ENCODE measurements at places on chromosomes 3 and 15.

DNA sequence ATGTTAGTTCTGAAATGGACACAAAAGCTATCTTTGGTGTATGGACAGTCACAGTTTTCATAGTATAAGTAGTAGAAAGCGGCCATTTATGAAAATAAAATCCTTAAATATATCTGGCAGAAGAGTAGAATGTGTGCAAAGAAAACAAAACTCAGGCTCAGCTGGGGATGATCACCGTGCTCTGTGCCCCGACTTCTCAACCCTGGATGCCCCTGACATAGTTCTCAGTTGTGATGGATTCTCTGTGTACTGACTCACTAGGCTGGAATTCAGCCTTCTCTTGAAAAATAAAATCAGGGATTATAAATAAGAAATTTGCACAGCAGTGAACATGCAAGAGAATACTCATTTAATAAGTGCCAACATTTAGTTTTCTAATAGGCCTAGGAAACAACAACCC, 925.1 kb upstream of the NR2F2 start:
- DNase-seq: no peak

DNA sequence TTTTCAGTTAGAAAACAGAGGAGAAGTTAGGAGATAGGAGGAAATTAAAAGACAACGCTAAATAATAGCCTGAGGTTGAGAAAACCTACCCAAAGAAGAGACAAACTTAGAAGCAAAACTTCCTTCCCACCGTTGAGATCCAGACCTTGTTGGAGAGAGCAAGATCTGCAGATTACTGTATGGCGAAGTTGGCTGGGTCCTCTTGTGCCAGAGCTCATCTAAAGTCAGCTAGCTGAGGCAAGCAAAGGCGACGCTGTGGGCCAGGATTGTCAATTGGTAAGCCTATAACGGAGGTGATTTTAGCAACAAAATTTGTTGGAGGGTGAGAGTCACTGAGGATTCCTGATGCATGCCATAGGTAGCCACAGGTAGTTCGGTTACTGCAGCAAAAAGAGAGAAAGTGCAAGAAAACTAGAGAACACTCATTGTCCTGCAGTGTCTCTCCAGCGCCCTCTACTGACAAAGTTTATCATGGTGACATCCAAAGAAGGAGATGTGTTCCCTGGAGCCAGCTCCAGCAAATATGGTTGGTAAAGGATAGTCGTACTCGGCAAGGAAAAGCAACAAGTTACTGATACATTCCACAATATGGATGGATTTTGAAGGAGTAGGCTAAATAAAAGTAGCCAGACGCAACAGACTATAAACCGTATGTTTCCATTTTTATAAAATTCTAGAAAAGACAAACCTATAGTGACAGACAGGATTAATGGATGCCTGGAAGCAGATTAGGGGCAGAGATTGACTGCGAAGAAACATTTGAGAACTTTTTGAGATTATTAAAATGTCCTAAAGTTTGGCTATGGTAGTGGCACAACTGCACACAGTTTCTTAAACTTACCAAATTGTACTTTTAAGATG, 9.8 kb upstream of the OR5K4 start:
- peak; percentile 61 for DNase-seq

- DNase-seq: no peak
Observed at GRCh38 chr3:125146626-125147490, 65.7 kb downstream of the SLC12A8 start.

GRCh38 chr15:43134157-43134635, 810 bp downstream of the TMEM62 start:
- peak; percentile 26 for DNase-seq

GRCh38 chr3:193716150-193716549, 123.1 kb downstream of the OPA1 start:
- DNase-seq: no peak

DNA sequence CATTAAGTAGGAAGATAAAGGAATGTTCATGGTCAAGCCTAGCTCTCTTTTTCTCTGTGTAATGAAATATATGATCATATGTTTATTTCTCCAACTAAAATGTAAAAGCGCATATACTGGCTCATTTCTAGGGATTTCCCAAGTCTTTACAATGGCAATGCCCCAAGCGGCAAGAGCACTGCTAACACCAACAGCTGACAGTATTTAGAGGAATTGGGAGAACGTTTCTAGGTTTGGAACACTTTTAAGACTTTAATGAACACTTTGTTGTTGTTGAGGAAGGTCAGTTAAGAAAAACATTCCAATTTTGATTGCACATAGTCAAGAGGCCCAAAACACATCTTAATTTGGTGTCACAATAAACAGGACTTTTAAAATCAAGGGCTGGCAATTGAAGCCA, 132.7 kb downstream of the ATP8B4 start:
- no peak for DNase-seq

DNA sequence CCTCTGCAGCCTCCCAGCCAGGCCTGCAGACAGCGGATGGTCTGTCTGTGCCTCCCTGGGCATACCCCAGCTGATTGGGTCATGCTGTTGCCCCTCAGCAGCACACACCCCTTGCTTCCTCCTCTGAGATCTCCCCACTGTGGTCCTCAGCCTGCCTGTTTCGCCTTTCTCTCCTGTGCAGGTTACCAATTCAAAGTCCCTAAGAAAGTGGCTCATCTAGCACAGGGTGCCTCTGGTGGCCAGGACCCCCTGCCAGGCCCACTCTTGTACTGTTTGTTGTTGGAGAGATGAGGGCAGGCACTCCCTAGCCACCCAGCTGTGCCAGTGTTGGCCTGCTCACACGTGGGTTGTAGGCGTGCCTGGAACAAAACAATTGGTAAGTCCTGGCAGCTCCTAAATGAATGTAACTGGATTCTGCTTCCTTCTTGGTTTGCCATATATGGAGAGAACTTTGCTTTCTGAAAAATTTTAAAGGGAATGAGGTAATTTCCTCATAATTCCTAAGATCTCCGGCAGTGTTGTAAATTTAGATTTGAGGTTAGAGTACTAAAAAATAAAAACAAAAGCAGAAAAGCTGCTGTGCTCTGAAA, 213.2 kb upstream of the IL12A start:
- no peak for DNase-seq

DNA sequence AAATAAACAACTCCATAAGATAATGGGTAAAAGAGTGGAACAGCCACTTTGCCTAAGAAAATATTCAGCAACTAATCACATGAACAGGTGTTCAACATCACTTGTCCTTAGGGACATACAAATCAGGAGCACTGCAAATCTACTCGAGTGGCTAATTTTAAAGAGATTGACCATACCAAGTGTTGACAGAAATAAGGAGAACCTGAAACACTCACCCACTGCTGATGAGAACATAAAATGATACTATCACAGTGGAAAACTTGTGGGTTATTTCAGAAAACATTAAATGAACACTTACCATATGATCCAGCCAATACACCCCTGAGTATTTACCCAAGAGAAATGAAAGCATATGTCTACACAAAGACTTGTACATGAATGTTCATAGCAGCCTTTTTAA, 70.5 kb downstream of the GABRB3 start:
- DNase-seq: no peak

- no peak for DNase-seq
Observed at GRCh38 chr3:167787440-167787839, 51.9 kb downstream of the SERPINI1 start.

GRCh38 chr15:27870320-27870719, 228.8 kb downstream of the OCA2 start:
- DNase-seq: no peak

DNA sequence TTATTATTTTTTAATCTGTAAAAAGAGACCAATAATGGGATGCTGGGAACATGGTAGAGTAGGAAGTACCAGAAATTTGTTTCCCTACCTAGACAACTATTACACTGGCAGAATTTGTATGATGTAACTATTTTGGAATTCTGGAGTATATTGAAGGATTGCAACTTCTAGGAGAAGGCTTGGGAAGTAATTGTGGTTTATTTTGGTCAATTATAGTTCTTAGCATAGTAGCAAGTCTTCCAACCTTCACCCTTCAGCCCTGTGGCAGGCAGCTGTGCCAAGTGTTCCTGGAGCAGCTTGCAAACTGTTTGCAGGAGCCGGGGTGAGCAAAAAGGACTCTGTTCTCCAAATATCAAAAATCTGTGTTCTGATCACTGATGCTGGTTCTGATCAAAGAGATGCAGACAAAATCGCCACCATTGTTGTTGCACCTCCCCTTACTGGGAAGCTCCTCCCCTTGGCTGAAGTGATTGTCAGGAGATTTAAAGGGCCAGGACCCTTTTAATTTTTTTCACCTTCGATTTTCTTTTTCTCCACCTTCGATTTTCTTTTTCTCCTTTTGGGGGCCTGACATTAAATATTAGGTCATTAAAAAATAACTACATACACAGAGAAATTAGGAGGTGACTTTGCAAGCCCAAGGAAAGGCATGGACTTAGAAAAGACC, 363.3 kb downstream of the SLC9A9 start:
- no peak for DNase-seq

DNA sequence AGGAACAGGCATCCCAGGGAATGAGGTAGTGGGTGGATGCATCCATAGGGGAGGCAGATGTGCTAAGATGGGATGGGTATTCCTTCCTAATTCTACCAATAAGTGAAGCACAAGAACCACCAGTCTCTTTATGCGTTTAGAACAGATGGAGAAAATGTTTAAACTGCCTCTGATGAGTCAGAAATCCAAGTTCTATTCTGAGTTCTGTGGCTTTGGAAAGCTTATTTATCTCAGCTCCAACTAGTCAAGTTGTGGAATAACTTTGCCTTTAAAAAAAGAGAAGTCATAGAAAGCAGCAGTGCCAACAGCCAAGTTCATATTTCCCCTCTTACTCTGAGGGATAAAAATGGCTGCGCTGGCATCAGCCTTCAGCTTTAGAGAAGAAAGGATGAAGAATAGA, 761.7 kb downstream of the IGSF11 start:
- no peak for DNase-seq

- no peak for DNase-seq
Observed at GRCh38 chr3:29585368-29585767, 304.5 kb downstream of the RBMS3 start.
